Mesangial cell (primary cell): ENCODE measurements at places on chromosomes 6 and 20. TPM values are rescaled to one million over a fixed set of nuclear protein-coding genes. Genes with fewer than 3 reads are reported as not detected.

The ESR1 gene
- total RNA-seq: not detected in 2 replicates

The GPR6 gene
- not detected in 2 replicates for total RNA-seq

The C20orf204 gene
- 0.25 TPM in 1 of 2 replicates, not detected in the other for total RNA-seq

The C6orf141 gene
- 2.3 and 9.1 TPM in 2 replicates for total RNA-seq

The TUBB2B gene
- 95.3 and 95.6 TPM in 2 replicates for total RNA-seq

The ADGB gene
- not detected in 2 replicates for total RNA-seq

The GJE1 gene
- total RNA-seq: not detected in 2 replicates
